GM18507 (cell line): ENCODE measurements at places on chromosomes 5 and 9.

GRCh38 chr9:4243877-4244812 lies 55.7 kb downstream of the GLIS3 start:
- DNase-seq, result no peak

DNA sequence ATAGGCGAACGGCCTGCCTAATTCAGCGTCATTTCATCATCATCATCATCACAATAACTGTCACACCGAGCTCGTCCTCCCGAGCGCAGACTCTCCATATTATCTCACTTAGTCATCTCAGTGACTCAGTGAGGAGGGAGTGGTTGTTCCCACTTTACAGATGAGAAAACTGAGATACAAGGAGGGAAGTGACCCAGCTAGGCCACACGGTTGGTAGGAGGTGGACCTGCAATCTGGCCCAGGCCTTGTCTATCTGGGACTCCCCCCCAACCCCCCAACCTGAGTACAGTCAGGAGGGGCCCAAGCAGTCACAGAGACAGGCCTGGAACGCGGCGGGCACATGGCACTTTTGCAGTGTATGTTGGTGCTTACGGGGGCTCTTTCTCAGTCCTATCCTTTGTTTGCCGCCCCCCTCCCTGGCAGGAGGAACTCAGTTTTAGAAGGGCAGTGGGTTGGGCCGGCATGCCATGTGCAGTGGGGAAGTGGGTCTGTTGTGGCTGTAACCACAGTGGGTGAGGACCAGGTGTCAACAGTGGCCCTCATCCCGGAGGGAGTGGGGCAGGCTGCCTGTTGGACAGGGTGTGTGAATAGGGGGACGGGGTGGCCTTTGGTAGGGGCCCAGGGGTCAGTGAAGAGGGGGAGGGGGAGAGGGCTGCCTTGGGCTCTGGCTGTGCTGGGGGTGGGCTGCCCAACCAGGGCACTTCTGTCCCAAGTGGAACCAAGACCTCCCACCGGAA lies 1.7 kb upstream of the RXRA start:
- no peak for DNase-seq

- DNase-seq, result no peak
Observed at GRCh38 chr5:148005788-148006520, 57.8 kb upstream of the SPINK5 start.

GRCh38 chr5:143212261-143212660 lies 191.2 kb downstream of the NR3C1 start:
- no peak for DNase-seq

DNA sequence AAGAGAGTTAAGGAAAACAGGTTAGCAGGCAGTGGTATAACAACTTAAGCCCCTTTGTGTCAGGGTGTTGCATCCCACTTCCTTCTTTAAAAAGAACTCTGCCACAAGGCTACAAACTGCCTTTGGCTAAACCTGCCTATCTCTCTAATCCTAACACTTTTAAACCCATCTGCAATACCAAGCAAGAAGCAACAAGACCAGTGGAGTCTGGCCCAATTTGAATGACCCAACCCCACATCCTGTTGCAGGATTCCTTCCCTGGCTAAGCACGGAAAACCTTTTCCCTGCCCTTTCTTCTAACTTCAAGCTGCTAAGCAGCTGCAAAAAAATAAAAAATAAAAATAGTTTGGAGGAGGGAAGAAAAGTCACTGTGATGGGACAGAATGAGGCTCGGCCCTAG lies 27.1 kb downstream of the ABCA1 start:
- no peak for DNase-seq

GRCh38 chr9:88991066-88992034 lies at the start of gene S1PR3:
Gene S1PR3, plus strand, starts transcription at chr9:88991468. Its CDS starts 9,733 bp downstream, at chr9:89001201.
- no peak for DNase-seq

GRCh38 chr5:120527251-120527650 lies 63.2 kb downstream of the PRR16 start:
- DNase-seq, result no peak

DNA sequence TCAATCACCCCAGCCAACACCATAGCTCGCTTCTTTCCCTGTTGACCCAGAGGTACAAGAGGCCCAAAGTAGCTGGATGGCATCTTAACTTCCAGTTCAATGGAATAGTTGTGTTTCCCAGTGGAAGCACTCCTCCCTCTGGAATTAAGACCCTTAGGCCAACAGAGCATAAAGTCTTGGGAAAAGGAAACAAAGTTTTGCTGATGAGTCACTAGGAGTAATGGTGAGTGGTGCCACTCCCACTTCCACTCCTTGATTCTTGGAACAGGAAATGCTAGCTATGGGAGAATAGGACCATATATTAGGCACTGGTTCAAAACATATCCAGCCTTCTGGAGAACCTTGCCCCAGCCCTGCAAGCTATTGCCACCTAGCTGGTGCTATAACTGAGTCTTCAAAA lies 44.7 kb upstream of the LMX1B start:
- DNase-seq, result no peak

DNA sequence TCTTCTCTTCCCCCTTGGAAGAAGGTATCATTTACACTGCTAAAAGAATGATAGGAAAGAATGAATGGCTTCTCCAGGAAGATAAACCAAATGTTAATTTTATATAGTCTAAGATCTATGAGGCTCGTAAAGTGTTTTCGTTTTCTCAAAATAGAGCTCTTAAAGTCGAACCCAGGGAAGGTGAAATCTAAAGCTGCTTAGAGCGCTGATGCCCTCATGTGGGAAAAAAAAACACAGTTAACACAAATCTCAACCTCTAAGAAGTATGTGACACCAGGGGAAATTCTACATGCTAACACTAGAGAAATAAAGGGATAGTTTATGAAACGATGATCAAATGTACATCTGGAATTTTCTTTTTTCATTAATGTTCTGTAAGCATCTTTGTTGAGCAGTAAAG lies 257.9 kb downstream of the RASEF start:
- no peak for DNase-seq

DNA sequence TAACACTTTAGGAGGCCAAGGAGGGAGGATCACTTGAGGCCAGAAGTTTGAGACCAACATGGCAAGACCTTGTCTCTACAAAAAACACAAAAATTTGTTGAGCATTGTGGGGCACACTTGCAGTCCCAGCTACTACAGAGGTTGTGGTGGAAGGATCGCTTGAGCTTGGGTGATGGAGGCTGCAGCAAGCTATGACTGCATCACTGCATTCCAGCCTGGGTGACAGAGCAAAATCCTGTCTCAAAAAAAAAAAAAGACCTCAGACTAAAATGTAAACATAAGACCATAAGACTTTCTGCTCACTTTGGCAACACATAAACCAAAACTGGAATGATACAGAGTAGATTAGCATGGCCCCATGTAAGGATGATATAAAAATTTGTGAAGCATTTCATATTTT lies 24.6 kb upstream of the NANS start:
- no peak for DNase-seq

DNA sequence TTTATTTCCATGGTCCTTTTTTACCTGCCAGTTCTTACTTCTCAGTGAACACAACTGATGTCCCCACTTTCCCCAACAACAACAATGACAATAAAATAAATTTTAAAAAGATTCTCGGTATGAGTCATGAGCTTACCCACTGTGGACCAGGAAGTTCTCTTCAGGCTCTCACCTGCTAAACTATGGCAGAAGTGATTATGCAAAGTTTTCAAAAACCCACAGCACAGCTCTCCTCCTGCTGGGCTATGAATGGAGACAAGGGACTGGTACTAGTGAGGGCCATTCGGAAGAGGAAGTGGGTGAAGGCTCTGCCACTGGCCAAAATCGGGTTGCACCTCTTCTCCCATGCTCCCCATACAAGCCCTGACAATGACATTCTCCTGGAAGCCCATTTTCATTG lies 429.4 kb downstream of the PIK3R1 start:
- peak; percentile 23 for DNase-seq

DNA sequence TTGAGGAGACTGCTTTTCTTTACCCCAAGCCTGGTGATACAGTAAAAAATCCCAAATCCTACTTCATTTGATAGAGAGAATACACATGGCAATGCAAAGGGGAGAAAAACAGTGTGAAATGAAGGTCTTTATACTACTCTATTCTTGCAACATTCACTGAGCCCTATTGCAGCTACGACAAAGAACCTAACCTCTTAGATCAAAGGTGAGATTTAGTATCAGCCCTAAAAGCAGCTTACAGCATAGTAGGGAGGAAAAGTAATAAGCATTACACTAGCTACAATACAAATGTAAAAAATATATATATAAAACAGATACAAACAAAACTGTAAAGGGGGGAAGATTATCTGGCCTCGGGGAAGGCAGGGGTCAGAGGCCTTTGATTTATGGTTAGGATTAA lies 147.1 kb downstream of the MAPKAP1 start:
- DNase-seq, result no peak

DNA sequence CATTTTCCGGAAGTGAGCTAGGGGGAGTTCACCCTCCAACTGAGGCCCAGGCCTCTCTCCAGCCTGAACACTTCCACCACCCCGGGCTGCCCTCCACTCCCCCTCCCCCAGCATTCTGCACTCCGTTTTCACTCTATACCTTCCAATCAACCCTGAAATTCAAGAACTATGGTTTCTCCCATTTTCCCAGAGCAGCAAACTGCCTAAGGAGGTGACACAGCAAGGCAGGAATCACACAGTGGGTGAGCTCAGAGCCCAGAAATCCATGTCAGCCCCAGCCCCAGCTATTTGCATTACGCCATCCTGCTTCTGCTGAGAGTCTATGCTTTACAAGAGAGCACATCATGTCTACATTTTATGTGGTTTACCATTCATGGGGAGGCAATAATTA lies 11.9 kb downstream of the MSX2 start:
- no peak for DNase-seq

- no peak for DNase-seq
Observed at GRCh38 chr9:119533504-119533903, 164.3 kb upstream of the BRINP1 start.

DNA sequence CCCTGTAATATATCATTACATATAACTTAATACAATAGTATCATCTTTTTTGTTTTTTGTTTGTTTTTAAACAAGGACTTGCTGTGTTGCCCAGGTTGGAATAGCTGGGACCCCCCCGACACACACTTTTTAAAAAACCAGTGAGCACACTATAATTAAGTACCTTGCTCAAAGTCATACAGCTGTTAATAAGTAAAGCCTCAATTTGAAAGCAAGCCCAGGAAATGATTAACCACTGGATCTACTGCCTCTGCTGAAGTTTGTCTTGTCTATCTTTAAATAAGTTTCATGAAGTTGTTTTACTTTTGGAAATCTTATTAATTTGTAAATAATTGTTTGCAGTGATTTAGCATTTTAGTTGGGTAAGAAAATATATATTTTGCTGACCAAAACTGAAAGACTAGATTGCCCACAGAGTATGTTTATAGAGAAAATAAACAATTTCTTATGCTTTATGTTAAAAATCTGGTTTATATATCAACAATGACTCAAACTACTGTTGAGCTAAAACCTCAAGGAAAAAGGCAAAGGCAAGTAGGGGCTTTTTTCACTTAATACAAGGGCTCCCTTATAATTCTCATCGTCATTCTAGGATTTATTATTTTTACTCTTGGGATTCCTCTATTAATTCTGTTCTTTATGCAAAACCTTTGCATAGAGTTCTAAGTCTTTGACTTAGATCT lies 5.8 kb upstream of the CARNMT1 start:
- DNase-seq, result no peak

- no peak for DNase-seq
Observed at GRCh38 chr5:180373870-180374269, 20.7 kb upstream of the GFPT2 start.

DNA sequence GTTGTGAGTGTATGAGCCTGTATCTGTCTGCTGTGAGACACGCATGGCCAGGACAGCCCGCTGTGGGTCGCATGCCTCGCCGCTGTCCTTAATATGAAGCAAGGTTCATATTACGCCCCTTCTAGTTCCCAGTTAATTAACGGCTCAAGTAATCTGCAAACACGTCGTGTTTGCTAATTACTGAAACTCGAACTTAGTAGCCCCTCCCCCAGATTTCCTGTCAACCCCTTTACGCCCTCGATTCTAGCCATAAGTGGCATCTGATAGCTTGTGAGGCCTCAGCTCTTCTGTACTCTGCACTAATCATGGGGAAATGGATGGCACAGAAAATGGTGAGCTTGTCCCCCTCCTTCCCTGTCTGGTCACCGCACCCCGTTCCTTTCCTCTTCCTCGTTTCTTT lies 116.9 kb upstream of the OTULINL start:
- DNase-seq, result no peak

DNA sequence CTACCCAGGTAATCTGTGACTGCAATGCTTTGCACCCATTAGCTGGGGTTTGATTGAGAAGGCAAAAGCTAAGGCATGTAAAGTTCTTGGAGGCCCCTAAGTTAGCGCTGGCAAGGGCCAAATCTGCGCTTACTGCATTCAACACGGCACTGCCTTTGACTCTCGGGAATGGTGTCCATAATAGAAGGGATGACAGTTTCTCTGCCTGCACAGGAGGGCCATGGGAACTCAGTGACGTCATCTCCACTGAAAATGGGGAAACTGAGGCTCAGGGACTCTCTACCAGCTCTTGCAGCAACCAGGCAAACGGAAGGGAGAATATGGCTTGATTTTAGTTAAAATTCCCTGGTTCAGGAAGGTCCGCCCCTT lies 487 bp downstream of the SPATA24 start:
- no peak for DNase-seq

GRCh38 chr5:133428072-133428660 lies 184.2 kb downstream of the FSTL4 start:
- no peak for DNase-seq
